ENCODE measurements at places on chromosomes 7 and 10.

GRCh38 chr7:138903186-138903820 lies 77.9 kb downstream of the KIAA1549 start:
- no peak for DNase-seq

DNA sequence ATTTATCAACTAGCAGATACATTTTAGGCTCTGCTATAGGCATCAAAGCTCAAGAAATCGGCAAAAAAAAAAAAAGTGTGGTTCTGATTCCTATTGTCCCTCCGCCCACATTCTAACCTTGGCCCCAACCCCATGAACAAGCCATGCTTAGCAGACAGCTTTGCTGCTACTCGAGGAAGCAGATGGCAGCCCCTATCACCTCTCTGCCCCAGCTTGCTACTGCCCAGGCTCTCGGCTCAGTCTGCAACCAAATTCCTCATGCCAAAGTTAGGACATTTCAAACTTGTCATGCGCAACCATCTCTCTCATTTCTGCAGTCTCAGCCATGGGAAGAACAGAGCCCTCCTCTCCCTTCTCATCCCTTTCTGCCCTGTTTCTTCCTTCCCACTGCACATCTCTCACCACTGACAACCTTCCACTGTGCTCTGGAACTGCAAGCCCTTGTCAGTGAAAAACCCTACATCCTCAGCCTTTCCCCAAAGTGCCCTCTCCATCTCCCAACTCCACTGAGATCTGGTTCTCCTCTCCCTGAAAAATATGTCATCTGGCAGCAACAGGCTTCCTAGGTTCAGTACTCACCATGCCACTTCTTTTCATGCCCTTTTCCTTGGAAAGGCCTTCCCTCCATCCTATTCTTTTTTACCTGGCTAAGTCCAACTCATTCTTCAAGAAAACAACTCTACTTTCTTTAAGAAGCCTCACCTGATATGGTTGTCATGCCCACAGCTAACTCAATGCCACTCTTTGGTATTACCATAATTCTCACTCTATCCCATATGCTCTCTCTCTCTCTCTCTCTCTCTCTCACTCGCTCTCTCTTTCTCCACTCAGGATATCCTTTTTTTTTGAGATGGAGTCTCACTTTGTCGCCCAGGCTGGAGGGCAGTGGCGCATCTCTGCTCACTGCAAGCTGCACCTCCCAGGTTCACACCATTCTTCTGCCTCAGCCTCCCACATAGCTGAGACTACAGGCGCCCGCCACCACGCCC lies 60.1 kb upstream of the FHIP2A start:
- DNase-seq, result no peak

DNA sequence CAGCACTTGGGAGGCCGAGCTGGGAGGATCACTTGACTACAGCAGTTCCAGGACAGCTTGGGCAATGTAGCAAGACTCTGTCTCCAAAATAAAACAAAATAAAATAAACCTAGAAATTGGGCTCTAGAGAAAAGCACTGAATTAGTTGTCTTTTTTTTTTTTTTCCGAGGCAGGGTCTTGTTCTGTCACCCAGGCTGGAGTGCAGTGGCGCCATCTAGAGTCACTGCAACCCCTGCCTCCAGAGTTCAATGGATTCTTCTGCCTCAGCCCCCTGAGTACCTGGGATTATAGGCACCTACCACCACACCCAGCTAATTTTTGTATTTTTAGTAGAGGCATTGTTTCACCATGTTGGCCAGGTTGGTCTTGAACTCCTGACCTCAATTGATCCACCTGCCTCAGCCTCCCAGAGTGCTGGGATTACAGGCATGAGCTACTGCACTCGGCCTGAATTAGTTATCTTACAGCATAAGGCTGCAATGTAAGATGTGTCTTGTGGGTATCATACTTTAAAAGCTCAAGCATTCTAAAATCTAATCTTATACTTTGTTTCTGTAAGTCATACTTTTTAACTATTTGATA lies 12.8 kb downstream of the MEIG1 start:
- peak; percentile 26 for DNase-seq

GRCh38 chr7:28988091-28988490 lies 30.0 kb upstream of the TRIL start:
- no peak for DNase-seq

DNA sequence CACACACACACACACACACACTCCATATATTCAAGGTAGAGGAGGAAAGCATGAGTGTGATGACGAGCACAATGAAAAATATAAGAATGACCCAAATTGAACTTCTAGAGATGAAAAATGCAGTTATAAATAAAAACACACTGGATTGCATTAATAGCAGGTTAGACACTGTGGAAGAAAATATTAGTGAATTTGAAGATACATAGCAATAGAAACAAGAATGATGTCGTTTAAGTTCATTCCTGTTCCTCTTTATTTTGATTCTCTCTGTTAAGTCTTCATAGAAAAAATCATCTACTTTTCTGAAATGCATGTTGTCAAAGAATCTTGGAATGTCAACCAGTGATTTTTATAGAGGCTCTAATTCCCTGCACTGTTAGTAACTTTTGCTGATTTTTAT lies 78.4 kb downstream of the BTAF1 start:
- DNase-seq, result no peak

GRCh38 chr10:126935263-126935946 lies 30.2 kb downstream of the DOCK1 start:
- no peak for DNase-seq

GRCh38 chr7:16648551-16648950 lies 2.6 kb downstream of the BZW2 start:
- DNase-seq, result no peak

DNA sequence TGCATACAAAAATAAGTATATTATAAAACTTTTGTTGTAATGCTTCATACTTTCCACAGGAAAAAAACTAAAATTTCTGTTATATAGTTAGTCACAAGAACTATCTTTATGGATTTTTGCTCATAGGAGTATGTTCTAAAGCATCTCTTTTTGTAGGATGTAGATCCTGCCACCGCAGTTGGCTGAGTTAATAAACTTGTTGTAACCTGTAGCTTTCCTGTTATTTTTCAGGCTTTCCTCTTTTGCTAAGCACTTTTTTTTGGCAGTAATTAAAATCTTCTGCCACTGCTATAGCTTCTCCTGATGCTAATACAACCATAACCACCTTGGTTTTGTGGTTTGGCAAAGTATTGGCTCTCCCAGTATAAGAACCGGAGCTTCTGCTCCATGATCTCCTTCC lies 60.3 kb downstream of the WNT2 start:
- no peak for DNase-seq

- no peak for DNase-seq
Measured at GRCh38 chr7:20954711-20955619, 168.3 kb upstream of the SP8 start.

DNA sequence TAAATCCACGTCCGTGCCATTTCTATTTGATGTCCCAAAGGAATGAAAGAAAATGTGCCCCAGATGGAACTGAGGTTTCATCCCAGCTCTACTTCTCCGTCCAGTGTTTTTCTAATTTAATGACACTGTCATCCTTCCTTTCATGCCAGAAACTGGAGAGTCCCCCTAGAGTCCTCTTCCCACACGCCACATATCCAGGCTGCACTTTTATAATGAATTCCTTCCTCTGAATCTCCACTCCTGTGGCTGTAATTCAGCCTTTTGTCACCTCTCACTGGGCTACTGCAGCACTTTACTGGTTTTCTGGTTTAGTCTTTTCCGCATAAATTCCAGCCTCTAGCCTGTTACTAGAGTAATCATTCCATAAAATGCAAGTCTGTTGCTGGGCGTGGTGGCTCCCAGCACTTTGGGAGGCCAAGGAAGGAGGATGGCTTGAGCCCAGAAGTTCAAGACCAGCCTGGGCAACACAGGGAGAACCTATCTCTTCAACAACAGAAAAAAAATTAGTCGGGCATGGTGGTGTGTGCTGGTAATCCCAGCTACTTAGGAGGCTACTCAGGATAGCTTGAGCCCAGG lies 142.6 kb upstream of the RHEB start:
- DNase-seq, result no peak

DNA sequence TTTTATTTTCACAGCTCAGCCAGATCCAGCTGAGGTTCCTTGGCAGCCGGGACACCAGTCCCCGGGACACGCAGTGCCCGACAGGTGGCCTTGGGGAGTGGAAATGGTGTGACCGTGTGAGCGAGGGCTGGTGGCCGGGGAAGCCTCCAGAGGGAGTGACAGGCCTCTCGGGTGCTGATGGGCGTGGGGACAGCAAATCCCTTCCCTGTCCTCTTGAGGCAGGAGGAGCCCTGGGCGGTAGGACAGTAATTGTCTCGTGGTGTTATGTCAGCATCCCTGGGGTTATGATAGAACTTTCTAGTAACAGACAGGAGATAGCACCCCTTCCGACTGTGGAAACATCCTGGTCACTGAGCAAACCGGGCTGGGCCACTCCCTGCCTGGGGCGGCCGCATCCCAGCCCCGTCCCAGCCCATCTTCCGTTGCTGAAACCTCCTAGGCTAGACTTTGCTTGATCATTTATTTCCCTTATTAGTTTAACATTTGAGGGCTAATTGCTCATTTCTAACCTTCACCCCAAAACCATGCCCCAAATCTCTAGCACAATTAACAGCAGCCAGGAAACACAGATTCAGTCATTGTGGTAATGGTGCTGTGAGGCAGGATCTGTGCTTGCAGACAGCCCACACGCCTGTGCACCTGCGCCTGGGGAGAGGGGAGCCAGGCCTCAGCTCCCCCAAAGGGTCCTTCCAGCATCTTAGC lies 63.3 kb downstream of the ELFN1 start:
- DNase-seq, result no peak

GRCh38 chr7:126656165-126656564 lies 596.6 kb downstream of the GRM8 start:
- no peak for DNase-seq

GRCh38 chr10:122725768-122726167 lies 26.1 kb upstream of the C10orf120 start:
- DNase-seq, result no peak

GRCh38 chr10:124977648-124978375 lies 35.9 kb downstream of the ZRANB1 start:
- no peak for DNase-seq

DNA sequence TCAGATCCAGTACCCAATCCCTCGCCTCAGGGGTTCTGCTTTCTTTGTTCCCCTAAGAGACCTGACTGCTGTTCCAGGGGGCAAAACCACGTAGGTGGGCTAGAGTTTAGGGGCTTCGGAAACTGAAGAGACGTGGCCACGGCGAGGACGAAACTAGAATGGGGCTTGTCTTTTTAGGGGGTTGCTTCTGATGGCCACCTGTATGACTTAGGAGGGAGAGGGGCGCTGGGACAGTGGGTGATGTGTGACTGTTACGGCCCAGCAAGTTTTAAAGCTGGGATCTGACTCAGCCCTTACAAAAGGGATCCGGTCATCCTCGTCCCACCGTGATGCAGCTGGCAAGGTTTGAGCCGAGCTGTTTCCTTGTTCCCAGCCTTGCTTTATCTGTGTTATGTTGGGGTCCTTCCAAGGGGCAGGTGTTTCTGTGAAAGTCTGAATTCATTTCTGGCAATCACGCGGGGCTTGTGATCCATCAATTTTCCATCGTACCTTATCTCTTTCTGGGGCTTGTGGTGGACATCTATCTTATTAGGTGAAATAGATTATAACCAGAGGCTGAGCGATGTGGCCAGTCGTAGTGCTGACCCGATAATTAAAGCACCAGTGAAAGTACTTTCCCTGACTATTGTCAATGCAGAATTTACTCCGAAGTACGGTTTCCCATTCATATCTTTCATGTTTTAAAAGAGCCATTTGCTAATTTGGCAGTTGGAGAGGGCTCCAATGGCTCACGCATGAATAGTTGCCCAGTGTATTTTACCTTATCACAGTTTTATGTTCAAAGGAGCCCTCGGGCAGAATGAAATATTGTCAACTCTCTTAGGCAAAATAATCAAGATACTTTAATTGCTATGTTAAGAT lies 830 bp downstream of the MET start:
- DNase-seq, result no peak

- no peak for DNase-seq
Measured at GRCh38 chr7:22476824-22477223, 23.2 kb downstream of the STEAP1B start.

DNA sequence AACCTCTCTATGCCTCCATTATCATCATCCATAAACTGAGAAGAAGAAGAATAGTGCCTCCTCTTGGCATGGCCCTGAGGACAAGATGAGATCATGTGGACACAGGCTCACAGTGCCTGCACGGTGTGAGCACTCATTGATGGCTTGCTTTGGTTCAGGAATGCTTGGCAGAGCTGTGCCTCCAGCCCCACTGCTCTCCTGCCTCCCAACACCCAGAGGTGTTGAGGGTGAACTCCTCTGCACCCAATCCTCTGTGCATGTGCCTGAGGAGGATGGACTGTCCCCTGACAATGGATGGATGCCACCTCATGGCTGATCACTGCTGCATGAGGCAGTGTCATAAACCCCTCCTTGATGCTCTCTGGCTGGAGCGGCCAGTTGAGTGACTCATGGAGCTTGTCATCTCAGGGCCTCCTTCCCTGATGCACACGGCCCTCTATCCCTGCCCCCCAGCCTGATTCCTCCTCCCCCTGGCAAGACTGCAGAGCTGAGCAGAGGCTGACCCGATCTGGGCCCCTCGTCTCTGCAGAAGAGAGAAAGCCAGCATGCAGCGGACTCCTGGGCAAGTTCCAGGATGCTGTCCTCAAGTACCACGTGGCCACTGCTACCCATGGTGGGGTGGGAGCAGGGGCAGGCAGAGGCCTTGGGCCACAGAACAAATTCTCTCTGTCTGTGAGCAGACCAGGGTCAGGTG lies 136.3 kb downstream of the KCNMA1 start:
- no peak for DNase-seq

- peak; percentile 17 for DNase-seq
Measured at GRCh38 chr7:15720849-15721471, 34.5 kb upstream of the MEOX2 start.

- DNase-seq, result no peak
Measured at GRCh38 chr10:20457649-20458048, 439.5 kb downstream of the NEBL start.

- DNase-seq, result no peak
Measured at GRCh38 chr7:333393-333764, 43.4 kb downstream of the FOXL3 start.

DNA sequence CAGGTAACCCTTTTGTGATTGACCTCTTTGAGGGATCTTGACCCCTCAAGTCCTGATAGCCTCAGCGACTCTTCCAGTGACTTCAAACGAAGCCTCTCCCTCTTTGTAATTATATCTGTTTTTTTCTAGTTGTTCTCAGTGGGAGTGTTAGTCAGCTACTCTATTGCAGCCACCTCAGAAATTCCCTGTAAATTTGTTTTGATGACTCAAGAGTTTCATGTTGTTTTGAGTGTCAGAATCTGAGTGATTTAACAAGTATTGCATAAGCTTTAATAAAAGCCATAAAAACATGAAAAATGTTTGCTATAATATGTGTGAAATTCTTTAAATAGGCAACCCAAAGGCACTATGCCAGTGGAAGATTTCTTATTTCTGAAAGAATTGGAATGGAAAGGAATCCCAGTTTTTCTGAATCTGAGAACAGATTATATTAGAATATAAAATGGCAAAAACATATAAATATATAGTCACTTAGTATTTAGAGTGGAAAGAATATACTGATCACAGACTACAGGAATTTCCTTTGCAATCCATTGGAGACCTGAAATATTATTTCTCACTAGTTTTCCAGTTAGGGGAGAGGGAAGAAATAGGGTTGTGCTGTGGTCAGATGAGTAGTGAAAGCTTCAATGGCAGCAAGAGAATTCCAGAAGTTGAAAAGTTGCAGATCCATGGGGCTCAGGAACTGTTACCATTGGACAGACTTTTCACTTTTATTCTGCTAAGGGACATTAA lies 94.4 kb upstream of the SEMA3C start:
- no peak for DNase-seq

- no peak for DNase-seq
Measured at GRCh38 chr10:79312601-79313187, 34.6 kb upstream of the PPIF start.
